Parietal lobe (tissue), 2 donors: ENCODE measurements at places on chromosomes 16 and 17. TPM values are rescaled to one million over a fixed set of nuclear protein-coding genes. Genes with fewer than 3 reads are reported as not detected.

The GPR142 gene
- total RNA-seq, result not detected

The CMTM1 gene
- total RNA-seq, result 4.4 TPM

The OTOP3 gene
- not detected for total RNA-seq

The APOBR gene
- total RNA-seq, result 0.31 TPM

The OR1A1 gene
- not detected for total RNA-seq

The NEUROD2 gene
- 116 TPM for total RNA-seq

The CD79B gene
- total RNA-seq, result 0.63 TPM

The CD19 gene
- total RNA-seq, result 0.94 TPM
